ENCODE measurements at places on chromosomes 4 and X.
A peak's percentile ranks its signal among the peaks of the same experiment; 100 is the strongest.

DNA sequence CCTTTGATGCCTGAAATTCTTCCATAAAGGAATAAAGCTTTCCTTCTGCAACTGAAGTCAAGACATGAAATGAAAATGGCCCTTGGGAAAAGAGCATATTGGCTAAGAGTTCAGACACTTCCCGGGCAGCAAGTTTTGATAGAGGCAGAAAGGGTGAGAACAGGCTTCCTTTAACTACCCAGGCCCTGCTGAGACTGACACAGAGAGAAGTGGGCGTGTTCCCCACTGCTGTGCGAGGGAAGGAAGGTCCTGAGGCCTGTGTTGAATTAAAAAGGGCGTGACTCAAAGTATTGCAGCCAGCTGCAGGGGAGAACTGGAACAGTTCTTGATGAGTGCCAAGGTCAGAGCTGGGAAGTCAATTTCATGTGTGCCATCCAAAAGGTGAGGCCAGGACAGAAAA, 33.9 kb upstream of the ADGRG2 start:
- DNase-seq, result no peak

GRCh38 chr4:86961116-86961515, 26.3 kb downstream of the AFF1 start:
- no peak for DNase-seq

- DNase-seq, result no peak
Observed at GRCh38 chr4:154164931-154165839, 326.4 kb downstream of the DCHS2 start.

DNA sequence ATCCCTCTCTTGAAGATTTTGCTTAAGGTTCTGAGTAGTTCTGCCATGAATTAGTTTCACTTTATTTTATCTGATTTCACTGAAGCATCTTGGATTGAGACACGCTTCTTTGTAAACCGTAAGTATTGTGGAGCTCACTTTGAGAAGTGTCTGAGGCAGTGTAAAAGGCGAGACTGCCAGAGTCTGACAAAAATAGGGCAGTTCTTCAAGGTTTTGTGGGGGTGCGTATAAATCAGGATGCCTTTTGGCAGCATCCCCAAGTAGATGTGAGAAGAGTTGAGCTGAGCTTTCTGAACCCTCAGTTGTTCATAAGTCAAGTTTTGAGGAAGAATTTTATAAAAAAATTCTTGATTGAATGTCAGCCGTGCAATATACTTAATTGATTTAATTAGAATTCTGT, 76.3 kb downstream of the RBPJ start:
- no peak for DNase-seq

DNA sequence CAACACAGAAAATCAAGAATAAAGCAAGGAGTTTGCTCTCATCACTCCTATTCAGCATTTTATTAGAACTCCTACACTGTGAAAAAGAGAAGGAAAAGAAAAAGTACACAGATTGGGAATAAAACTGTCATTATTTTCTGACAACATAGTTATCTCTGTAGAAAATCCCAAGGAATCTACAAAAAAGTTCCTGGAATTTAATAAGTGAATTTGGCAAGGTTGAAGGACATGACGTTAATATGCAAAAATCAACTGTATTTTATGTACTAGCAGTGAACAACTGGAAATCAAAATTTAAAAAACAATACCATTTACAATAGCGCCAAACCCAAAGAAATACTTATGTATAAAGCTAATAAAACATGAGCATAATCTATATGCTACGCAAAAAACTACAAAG, 26.3 kb downstream of the CHIC2 start:
- DNase-seq, result no peak

- no peak for DNase-seq
Observed at GRCh38 chrX:72009731-72010130, 99.1 kb downstream of the NHSL2 start.

GRCh38 chrX:70970482-70970995, 39.6 kb upstream of the SLC7A3 start:
- no peak for DNase-seq

DNA sequence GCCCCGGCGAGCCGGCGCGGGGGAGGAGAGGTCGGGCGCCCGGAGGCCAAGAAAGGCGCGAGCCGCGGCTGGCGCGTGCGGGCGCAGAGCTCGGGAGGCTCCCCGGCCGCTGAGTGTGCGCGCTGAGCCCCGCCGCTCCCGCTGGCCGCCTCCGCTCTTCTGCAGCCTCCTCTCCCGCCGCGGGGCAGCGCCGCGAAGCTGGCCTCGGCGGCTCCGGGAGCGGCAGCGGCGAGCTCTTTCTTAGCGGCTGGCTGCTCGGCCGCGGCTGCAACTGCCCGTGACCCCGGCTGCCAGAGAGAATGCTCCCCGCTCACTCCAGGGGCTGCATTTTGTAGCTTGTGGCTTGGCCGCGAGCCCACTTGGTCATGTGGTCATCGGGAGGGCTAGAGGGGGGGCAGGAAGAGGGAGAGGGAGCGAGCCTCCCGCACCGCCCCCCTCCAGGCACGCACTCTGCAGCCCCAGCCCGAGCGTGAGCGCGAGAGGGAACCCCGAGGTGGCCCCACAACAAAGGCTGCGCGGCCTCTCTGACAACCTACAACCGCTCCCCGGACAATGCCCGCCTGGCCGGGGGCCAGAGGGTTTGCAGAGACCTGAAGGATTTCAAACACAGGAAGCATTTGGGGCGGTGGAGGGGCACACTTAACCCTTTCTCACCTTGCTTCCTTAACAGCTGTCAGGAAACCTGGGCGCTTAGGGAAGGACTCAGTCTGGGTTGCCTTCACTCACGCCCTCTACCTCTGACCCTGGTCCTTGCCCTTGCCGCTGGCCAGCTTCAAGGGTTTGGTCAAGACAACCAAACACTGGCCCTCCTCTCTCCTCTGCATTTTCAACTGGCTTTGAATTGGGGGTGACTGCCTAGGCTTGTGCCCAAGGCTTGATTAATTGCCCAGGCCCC, at the start of gene APLN:
Gene APLN, minus strand, starts transcription at position 305 of the 895 bp plus-strand sequence. CDS start 326 bp downstream, outside the sequence.
- DNase-seq, result no peak

GRCh38 chrX:2689773-2690666, 1.1 kb upstream of the CD99 start:
- DNase-seq, result no peak

DNA sequence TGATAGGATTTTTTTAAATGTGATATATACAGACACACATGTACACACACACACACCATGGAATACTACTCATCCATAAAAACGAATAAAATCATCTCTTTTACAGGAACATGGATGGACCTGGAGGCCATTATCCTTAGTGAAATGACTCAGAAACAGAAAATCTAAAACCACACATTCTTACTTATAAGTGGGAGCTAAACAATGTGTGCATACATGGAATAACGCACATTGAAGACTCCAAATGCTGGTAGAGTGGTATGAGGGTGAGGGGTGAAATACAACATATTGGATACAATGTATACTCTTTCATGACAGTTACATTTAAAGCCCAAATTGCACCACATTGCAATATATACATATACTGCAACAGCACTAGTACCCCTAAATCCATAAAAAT, 120.2 kb upstream of the ADGRL3 start:
- DNase-seq, result no peak

- DNase-seq, result no peak
Observed at GRCh38 chr4:65968831-65969558, 298.7 kb upstream of the EPHA5 start.

DNA sequence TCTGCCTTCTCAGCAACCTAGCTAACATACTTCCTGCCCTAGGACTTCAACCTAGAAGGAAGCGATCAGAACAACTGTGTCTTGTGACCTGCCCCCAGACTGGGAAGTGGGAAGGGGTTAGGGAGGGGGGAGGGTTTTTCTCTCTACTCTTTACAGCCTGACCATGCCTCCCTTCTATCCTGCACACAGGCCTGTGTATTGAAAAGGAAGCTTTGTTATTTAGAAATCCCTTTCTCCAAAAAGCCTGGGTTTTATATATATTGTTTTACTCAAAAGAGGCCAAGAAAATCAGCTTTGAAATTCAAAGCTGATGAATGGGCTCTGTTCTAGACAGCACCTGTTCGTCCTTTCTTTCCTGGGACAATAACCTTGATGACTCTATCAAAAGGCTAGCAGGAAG, 35.2 kb upstream of the SMS start:
- no peak for DNase-seq

DNA sequence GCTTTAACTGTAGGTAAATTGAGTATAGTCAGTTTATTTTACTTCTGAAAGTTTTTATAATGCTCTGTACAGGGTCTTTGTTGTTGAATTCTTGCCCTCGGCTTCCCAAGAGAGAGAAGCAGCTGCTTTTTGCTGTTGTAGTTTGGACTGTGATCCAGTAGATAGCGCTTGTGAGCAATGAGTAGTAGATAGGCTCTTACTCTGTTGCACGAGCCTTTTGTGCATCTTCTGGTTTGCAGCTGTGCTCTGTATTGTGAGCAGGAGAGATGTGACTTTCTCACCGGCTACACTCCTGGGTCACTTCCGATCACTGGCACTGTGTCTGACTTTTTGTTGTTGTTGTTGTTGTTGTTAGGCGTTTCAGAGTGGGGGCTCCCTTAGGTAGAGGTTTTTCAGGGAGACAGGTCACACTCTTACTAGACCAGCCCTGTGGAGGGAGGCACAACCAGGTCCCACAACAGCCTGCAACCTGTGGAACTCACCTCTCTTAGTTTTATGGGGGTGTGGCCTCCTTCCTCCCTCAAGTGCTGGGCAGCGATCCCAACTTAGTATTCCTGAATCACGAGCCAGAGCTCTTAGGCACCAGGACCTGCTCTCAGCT, 822.1 kb upstream of the GALNTL6 start:
- no peak for DNase-seq

- no peak for DNase-seq
Observed at GRCh38 chr4:39648827-39649558, 10.3 kb upstream of the SMIM14 start.

GRCh38 chr4:80024335-80024734, 48.7 kb downstream of the ANTXR2 start:
- no peak for DNase-seq

GRCh38 chr4:147640331-147640730, 23.1 kb downstream of the TMEM184C start:
- no peak for DNase-seq

DNA sequence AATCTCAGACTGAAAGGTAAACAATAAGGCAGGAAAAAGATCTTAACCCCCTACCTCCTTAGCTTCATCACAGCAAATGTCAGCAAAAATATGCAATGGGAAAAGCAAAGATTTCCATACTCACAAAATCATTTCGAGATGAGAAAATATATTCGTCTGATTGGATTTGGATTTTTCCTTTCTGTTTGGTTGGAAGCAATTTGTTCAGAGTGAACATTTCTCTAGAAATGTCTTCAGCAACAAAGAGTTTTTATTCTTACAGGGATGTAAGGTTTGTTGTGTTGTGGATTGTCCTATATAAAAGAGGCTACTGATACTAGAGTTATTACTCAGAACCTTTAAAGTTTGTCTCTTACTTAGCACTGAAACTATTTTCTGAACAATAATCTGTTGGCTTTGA, 23.8 kb downstream of the GRIA2 start:
- DNase-seq, result no peak

GRCh38 chrX:1475481-1475880, 22.8 kb upstream of the ASMTL start:
- DNase-seq, result no peak

DNA sequence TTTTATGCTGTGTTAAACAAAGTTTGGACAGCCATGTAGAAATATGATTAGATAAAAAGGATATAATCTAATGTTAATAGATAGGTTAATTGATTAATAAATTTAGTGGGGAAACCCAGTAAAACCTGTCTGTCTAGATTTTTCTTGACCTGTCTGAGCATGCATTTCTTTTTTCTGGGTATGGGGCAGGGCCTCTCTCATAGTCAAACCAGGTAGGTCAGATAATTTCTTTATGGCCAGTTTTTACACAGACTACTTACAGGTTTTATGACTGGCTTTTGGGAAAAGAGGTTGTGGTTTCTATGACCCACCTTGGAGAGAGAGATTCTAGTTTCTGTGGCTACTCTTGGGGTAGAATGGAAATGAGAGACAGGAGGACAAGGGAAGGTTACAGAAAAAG, 135.6 kb upstream of the EPHA5 start:
- DNase-seq, result no peak

DNA sequence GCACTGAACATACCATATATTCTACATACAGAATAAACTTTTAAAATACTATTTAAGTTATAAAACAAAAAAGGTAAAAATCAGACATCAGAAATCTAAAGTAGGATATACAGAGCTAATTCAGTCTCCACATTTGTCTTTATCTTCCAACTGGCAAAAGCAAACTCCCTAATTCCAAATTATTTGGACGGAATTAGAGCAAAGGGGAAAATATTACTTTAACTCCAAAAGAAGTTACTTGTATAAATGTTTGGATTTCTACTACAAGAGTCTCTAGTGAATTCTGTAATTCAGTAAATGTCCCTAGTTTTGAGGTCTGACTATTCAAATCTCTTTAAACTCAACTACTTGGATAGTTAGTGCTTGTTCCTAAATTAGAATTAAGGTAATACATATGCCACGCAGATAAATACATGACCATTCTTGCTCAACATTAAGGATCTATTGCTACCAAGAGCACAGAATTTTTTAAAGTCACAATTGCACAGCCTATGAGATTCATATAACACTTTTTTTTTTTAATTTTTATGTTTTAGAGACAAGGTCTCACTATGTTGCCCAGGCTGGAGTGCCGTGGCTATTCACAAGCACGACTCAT, 7.3 kb downstream of the ZNF280C start:
- DNase-seq, result no peak

DNA sequence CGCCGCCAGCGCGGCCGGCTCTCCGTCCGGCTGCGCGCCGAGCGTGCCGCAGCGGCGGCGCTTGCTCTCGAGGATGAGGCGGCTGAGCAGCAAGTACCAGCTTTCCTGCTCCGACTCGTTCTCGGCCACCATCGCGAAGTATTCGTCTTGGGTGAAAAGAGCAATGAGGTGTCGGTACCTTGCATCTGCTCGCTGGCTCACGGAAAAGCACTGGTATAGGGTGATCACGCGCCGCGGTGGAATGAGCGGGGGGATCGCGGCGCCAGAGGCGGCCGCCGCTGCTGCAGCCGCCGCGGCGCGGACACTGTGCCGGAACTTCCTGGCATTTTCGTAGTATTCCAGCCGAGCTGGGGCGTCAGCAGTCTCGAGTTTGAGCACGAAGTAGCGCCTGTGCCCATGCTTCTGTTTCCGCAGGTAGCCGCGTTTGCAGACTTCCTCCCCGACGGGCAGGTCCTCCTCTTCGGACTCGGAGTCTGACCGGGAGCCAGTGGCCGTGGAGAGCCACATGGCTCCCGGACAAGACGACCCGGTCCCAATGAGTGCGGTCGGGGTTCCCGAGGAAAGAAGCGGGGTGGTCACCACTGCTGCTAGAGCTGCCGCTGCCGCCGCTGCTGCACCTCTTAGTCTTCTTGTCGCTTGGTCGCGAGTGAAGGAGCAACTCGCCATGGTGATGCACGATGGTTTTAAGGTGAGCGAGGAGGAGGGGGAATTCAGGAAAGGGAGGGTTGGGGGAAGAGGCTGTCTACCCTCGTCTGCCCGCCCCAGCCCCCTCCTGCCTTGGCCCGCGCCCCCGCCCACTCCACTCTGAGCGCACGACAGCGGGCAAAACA, 469 bp downstream of the IRS4 start:
- DNase-seq, result no peak

GRCh38 chr4:101169044-101170014, 178.0 kb downstream of the PPP3CA start:
- DNase-seq, result peak; percentile 24
